Activated CD4-positive, alpha-beta T cell treated with anti-CD3 and anti-CD28 coated beads, Interleukin-2, amount 10 ng/mL, durations not matched to agents 7 days and 5 days (primary cell): ENCODE measurements at places on chromosomes 7 and 10. TPM values are rescaled to one million over a fixed set of nuclear protein-coding genes. Genes with fewer than 3 reads are reported as not detected.

- H3K27me3 ChIP-seq = no peaks in the 10 kb centered on the region
- H3K4me1 ChIP-seq = no peaks in the 10 kb centered on the region
- no peak for DNase-seq
These were observed 459.3 kb downstream of the CNTNAP2 start for GRCh38 chr7:146575903-146576302.

The SHTN1 gene
- 0.40 TPM for total RNA-seq

GRCh38 chr7:45328403-45328981 lies 170.9 kb downstream of the RAMP3 start:
- peaks cover 5% of the 10 kb centered on the region for H3K4me1 ChIP-seq
- no peaks in the 10 kb centered on the region for H3K27me3 ChIP-seq
- H3K27ac ChIP-seq = no peak overlapping the region
- no peak for DNase-seq
- no peaks in the 10 kb centered on the region for H3K36me3 ChIP-seq

- H3K27me3 ChIP-seq = no peaks in the 10 kb centered on the region
- H3K4me3 ChIP-seq = no peak overlapping the region
- H3K4me1 ChIP-seq = peaks cover 17% of the 10 kb centered on the region
- DNase-seq = no peak
- no peak overlapping the region for H3K27ac ChIP-seq
These were observed 263.2 kb downstream of the SDK1 start for GRCh38 chr7:3564231-3564630.

- H3K27me3 ChIP-seq = no peaks in the 10 kb centered on the region
- H3K36me3 ChIP-seq = no peaks in the 10 kb centered on the region
- DNase-seq = no peak
- no peak overlapping the region for H3K27ac ChIP-seq
- peaks cover 13% of the 10 kb centered on the region for H3K4me1 ChIP-seq
These were observed 76.2 kb upstream of the KIF5B start for GRCh38 chr10:32132357-32132946.

DNA sequence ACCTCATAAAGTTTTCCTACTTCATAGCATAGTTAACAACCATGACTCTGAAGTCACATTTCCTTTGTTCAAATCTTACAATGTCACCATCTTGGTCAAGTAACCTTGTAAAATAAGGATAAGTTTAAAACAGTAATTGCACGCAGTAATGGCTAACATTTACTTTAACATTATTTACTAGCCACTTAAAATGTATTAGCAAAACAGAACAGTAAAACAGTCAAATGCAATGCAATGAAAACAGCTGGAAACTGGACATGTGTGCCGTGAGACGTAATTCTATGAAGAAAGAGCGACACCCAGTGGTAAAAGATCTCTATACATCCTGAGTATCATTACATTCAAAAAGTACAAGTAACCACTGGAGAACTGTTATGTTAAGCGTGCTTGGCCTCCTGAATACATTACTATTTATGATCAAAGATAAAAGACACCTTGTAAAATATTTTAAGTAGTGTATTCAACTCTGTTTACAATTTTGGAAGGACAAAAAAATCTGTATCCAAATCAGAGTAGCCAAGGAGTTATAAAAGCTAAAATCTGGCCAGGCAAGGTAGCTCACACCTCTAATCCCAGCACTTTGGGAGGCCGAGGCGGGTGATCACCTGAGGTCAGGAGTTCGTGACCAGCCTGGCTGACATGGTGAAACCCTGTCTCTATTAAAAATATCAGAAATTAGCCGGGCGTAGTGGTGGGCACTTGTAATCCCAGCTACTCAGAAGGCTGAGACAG lies 27.2 kb downstream of the ATE1 start:
- H3K4me1 ChIP-seq = no peaks in the 10 kb centered on the region
- H3K36me3 ChIP-seq = peaks cover 12% of the 10 kb centered on the region
- DNase-seq = peak; percentile 36
- H3K27ac ChIP-seq = no peak overlapping the region
- H3K27me3 ChIP-seq = no peaks in the 10 kb centered on the region

- no peak overlapping the region for H3K4me3 ChIP-seq
- H3K4me1 ChIP-seq = no peaks in the 10 kb centered on the region
- H3K36me3 ChIP-seq = no peaks in the 10 kb centered on the region
- peaks cover 2% of the 10 kb centered on the region for H3K27me3 ChIP-seq
These were observed 55.1 kb downstream of the HECTD2 start for GRCh38 chr10:91465261-91465660.

DNA sequence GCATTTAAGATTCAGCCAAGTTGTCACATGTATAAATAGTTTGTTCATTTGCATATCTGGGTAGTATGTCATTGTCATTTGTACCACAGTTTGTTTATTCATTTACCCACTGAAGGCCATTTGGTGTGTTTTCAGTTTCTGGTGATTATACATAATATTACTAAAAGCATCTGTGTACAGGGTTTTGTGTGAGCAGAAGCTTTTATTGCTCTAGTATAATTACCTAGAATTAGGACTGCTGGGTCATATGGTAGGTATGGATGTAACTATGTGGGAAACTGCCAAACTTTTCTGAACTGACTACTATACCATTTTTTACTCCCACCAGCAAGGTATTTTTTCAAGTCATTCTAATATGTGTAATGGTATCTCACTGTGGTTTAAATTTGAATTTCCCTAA lies 584.0 kb upstream of the GHITM start:
- H3K27me3 ChIP-seq = no peaks in the 10 kb centered on the region
- no peak overlapping the region for H3K4me3 ChIP-seq
- no peaks in the 10 kb centered on the region for H3K36me3 ChIP-seq
- DNase-seq = no peak

The SPDYE11 gene
- total RNA-seq = not detected

- no peak overlapping the region for H3K27ac ChIP-seq
- peaks cover 17% of the 10 kb centered on the region for H3K27me3 ChIP-seq
- H3K4me3 ChIP-seq = no peak overlapping the region
These were observed 48.9 kb upstream of the PAX2 start for GRCh38 chr10:100696477-100696901.
